COR-L47 (cell line): ENCODE measurements at places on chromosomes 3 and 15.

- peak; percentile 61 for DNase-seq
Observed at GRCh38 chr3:161420746-161421145, 49.4 kb upstream of the SPTSSB start.

DNA sequence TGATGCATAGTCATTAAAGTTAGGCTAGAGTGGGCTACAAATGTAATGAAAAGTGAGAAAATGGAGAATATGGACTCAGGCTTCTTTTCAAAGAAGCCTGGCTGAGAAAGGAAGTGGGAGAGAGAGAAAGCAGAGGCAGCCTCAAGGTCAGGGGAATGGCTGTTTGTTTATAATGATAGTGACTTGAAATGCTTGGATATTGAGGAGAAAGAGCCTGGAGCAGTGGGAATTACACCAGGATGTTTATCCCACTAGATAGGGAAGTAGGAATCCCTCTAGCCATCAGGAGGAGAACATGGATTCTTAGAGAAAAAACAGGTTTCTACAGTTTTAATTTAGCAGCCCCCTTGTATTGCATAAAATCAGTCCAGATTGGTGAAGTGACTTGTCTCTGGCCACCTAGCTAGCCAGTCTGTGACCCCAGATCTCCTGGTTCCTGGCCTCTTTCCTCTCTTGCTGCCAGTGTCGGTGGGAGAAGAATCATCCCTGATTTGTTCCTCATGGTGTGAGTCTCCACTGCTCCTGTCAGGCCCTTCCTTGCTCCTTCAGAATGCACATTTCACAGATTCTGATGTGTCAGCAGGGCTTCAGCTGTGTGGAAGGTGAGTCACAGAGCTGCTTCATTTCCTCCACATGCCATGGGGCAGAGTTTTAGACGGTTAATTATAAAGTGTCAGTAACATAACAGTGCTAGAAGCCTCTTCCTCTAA, 32.9 kb downstream of the SEMA6D start:
- no peak for DNase-seq

DNA sequence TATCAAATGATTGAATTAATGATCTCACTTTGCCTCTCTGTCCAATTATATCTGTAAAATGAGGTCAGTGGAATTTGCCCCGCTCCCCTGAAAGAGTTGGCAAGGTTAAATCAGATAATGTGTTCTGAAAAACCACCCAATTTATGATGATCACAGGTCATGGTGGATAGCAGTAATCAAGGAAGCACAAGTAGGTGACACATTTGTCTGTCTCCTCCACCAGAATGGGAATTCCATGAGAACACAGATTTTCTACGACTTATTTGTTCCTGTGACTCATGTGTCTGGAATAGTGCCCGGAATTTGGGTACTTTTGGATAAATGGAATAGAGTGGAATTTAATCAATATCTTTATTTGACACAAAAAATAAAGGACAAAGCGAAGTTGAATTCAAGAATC, 220.9 kb upstream of the SUCLG2 start:
- DNase-seq = no peak

- DNase-seq = no peak
Observed at GRCh38 chr3:4001976-4002375, 202.7 kb downstream of the LRRN1 start.

DNA sequence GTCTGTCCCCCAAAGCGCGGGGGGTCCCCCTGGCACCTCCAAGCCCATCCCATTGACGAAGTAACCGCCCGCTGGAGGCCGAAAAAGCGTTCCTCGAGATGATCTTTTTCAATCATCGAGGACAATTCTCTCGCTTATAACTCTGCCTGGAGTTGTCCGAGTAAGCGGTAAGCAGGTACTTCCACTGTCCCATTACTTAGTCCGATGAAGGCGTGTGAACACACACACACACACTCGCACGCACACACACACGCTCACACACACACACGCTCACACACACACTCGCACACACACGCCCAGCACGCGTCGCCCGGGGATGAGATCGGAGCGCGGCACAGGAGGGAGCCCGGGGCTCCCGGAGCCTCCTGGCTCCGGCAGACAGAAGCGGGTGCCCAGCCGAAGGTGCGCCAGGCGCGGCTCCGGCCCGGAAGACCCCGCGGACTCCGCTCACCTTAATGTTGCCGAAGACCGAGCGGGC, 430 bp downstream of the SLCO2A1 start:
- no peak for DNase-seq

GRCh38 chr3:59456852-59457485, 407.1 kb upstream of the CFAP20DC start:
- no peak for DNase-seq

DNA sequence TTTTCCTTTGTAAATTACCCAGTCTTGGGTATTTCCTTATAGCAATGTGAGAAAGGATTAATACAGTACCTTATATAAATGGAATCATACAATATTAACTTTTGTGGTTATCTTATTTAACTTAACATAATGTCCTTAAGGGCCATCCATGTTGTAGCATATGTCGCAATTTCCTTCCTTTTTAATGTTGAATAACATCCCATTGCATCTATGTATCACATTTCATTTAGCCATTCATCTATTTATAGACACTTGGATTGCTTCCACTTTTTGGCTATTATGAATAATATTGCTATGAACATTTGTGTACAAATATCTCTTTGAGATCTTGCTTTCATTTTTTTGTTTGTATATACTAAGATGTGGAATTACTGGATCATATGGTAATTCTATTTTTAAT, 342.2 kb downstream of the PDCD6IP start:
- no peak for DNase-seq

- no peak for DNase-seq
Observed at GRCh38 chr3:24355806-24356205, 138.8 kb downstream of the THRB start.

- no peak for DNase-seq
Observed at GRCh38 chr3:72312339-72312738, 527.4 kb upstream of the PROK2 start.

DNA sequence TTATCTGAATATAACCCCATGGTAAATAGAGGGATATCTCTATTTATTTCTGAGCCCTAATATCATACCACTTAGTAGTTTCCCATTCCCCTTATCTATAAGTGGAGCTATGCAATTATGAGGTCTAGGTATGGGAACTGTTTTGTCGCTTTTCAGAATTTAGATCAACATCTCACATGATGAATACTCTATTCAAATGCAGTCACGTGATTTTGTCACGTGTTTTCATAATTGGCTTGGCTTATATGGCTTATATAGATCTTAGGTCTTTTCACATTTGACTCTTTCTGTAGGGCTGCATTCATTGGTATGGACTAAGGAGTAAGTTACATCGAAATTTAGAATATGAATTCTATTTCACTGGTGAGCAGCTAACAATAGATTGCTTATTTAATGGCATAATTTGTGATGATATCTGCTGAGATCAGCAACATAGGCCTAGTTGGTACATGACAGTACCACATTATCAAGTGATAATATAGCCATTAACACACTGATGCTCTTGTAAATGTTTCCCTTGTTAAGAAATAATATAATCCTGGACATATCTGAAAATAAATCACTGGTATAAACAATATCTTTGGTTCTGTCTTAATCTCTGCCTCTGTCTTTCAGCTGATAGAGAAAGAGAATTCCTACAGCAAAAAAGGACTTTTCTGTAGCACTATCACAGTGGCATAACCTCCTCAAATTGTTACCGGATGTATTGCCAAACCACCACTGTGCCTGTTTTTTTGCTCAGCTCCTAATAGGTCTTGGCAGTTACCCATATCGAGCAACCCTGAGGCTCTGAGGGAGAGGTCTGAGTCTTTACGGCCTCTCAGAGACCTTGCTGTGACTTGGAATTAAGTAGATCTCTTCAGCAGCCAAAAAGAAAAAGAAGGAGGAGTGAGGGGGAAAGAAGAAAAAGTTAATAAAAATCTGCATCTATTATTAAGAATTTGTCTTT, 357.1 kb downstream of the ZPLD1 start:
- no peak for DNase-seq

- no peak for DNase-seq
Observed at GRCh38 chr3:56990641-56991015, 69.8 kb upstream of the SPATA12 start.

GRCh38 chr3:9019259-9019961, 56.1 kb upstream of the RAD18 start:
- no peak for DNase-seq

- no peak for DNase-seq
Observed at GRCh38 chr3:69104586-69104985, 17.8 kb downstream of the LMOD3 start.

GRCh38 chr3:30622790-30623189, 16.4 kb downstream of the TGFBR2 start:
- DNase-seq = no peak

DNA sequence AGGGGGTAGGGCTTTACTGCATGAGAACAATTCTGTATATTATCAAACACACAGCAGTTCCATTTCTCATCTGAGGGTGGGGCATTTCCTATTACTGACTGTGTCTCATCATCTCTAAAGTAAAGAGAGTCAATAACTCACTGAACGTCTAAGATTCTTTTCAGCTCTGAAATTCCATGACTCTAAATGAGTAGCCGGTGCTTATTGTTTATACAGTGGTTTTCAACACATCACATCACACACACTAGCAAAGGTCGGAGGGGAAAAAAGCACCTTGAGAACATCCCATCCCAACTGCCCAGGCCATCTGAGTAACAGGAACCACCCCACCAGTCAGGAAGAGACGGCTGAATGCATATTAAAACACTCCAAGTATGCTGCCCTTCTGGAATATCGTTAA, 196.0 kb downstream of the SUCLG2 start:
- no peak for DNase-seq

GRCh38 chr15:51706291-51706690, 25.0 kb downstream of the SCG3 start:
- DNase-seq = no peak

DNA sequence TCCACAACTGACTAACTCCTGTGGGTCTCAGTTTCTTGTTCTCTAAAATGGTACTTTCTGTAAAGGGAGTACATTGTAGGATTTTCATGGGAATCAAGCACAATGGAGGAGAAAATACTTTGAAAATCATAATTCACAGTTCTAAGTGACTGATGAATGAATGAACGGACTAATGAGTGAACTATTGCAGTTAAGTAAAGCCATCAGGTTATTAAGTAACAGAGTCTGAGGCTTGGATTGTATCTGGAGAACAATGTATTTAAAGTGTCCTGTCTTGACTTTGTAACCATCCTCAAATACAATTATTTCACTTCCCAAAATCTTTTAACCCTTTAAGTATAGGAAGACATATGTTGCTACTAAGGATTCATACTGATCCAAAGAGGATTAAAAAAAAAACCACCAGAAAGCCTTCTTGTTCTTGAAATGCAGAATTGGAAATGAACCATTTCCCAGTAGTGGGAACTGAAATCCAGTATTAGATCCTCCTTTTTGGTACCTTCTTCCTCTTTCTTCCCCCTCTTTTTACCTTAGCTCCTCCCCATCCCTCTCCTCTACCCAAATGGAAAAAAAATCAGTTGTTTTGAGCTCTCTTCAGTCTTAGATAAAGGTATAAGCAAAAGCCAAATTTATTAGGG, 13.2 kb upstream of the BCL6 start:
- DNase-seq = no peak

GRCh38 chr3:188262913-188263683, 109.1 kb downstream of the LPP start:
- no peak for DNase-seq

- DNase-seq = no peak
Observed at GRCh38 chr3:70358978-70359580, 46.6 kb upstream of the MDFIC2 start.

GRCh38 chr3:159458010-159458409, 530.6 kb upstream of the IL12A start:
- peak; percentile 33 for DNase-seq

DNA sequence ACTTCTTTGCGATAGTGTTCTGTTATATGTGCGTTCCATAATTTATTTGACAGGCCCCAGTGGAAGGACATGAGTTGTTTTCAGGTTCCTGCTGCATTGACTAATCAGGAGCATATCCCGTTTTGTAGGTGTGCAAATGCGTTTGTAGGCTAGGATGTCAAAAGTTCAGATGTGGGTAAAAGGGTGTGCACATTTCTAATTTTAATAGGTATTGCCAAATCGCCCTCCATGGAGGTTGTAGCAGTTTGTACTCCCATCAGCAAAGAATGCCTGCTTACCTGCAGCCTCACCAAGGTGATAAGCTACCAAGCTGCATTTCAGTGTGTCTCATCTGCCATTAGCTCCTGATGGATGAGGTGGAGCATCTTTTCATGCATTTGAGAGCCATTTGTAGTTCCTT, 36.3 kb downstream of the KLF13 start:
- DNase-seq = no peak

GRCh38 chr3:186453531-186453930, 90.6 kb downstream of the CRYGS start:
- no peak for DNase-seq

DNA sequence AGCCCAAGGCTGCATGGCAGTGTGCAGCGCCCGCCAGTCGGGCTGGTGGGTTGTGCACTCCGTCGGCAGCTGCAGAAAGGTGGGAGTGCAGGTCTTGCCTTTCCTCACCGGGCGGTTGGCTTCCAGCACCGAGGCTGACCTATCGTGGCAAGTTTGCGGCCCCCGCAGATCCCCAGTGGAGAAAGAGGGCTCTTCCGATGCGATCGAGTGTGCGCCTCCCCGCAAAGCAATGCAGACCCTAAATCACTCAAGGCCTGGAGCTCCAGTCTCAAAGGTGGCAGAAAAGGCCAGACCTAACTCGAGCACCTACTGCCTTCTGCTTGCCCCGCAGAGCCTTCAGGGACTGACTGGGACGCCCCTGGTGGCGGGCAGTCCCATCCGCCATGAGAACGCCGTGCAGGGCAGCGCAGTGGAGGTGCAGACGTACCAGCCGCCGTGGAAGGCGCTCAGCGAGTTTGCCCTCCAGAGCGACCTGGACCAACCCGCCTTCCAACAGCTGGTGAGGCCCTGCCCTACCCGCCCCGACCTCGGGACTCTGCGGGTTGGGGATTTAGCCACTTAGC, 4.3 kb downstream of the ISL2 start:
- DNase-seq = peak; percentile 50

- DNase-seq = no peak
Observed at GRCh38 chr3:59839810-59840515, 790.1 kb upstream of the CFAP20DC start.

- DNase-seq = no peak
Observed at GRCh38 chr15:86590461-86590860, 510.8 kb downstream of the AGBL1 start.
